ENCODE measurements at places on chromosomes 3 and 15.
A peak's percentile ranks its signal among the peaks of the same experiment; 100 is the strongest.

GRCh38 chr3:97917813-97918536, 54.3 kb downstream of the RIOX2 start:
- no peak for DNase-seq

DNA sequence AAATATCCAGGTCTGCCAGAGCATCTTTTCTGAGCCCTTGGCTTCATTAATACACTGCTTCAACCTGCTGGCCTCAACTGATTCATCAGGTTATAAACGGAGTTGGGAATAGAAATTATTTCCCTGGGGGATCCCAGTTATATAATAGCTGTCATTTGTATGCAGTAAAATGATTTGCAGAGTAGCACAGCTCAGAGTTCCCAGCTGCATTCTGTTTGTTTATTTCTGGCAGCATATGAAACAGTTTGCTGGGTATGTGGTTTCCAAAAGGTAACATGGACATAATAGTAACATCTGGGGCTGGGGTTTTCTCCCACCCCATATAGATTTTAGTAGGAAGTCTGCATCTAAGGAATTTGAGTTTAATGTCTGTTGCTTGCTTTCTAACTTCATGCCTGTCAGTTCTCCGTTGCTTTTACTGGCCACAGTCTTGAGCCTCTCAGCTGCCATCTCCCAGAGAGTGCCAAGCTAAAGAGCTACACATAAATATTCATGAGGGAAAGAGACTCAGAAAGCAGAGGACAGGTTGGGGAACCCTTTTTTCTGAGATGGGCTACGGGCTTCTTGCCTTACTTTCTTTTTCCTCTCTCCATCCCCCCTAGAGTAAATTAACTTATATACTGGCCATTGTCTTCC, 124.6 kb downstream of the TMEM108 start:
- DNase-seq = no peak

GRCh38 chr3:32296251-32297204, 58.0 kb downstream of the CMTM8 start:
- DNase-seq = peak; percentile 68

DNA sequence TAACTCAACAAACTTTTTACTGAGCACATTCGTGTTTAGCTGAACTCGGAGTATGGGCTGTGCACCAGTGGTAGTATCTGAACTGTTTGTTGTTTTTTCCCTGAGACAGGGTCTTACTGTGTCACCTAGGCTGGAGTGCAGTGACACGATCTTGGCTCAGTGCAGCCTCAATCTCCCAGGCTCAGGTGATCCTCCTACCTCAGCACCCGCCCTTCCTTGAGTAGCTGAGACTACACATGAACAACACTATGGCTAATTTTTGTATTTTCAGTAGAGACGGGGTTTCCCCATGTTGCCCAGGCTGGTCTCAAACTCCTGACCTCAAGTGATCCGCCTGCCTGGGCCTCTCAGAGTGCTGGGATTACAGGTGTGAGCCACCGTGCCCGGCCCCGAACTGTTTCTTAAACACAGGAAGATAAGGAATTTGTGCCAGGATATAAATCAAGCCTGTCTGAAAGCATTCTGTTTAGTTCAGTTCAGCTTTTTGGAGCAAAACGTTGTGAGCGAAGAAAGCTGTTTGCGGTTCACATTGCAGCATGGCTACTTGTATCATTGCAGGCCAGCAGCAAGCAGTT, 40.4 kb upstream of the SKOR1 start:
- DNase-seq = no peak

DNA sequence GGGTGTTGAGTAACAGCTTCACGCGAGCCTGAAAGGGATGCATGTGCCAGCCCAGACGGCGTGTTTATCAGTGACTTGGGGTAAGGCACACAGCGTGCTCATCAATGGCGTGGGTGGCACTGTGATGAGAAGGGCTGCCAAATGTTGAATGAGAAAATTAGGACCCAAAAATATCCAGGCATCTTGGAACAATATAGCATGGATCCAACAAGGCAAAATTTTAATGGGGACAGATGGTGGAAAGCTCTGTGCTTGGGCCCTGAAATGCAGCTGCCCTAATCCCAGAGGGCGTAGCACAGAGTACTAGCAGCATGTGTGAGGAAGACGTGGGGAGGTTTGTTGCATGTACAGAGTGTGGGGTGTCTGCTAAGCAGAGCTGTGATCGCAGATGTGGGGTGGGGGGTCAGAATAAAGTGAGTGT, 48.9 kb downstream of the SSUH2 start:
- no peak for DNase-seq

GRCh38 chr3:136667081-136667480, 85.1 kb downstream of the STAG1 start:
- no peak for DNase-seq

DNA sequence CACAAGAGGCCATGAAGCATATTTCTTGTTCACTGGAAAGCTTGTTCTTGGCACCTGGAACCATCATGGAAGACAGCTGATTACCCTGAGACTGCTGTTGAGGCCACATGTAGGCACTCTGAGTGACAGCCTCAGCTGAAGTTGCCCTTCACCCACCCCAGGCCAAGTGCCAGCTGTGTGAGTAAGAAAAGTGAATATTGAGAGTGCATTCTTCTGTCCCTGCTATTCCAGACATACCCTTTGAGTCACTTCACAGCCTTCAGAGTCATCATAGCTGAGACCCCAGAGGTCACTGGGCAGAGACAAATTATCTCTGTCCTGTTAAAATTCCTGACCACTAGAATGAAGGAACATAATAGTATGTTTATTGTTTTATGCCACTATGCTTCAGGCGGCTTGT, 79.6 kb downstream of the NFKBIZ start:
- DNase-seq = no peak

DNA sequence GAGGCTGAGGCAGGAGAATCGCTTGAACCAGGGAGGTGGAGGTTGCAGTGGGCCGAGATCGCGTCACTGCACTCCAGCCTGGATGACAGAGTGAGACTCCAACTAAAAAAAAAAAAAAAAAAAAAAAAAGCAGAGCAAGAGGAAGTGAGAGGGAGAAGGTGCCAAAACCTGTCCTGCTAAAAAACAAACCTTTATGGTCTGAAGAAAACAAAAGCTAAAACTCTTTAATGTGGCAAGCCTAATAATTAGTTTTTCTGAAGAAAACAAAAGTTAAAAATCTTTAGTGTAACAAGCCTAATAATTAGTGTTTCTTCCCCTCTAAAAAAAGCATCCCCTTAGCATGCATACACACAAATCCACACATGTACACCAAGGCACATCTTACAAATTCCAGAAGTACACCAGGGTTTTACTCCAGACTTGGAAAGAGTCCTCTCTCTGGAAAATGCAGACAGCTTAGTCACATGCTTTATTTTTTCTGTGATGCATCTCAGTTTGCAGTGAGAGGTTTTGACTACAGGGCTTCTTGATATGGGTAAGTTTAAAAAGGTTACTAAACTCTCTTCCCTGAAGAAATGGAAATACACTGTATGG, 65.9 kb downstream of the HACD2 start:
- DNase-seq = no peak

DNA sequence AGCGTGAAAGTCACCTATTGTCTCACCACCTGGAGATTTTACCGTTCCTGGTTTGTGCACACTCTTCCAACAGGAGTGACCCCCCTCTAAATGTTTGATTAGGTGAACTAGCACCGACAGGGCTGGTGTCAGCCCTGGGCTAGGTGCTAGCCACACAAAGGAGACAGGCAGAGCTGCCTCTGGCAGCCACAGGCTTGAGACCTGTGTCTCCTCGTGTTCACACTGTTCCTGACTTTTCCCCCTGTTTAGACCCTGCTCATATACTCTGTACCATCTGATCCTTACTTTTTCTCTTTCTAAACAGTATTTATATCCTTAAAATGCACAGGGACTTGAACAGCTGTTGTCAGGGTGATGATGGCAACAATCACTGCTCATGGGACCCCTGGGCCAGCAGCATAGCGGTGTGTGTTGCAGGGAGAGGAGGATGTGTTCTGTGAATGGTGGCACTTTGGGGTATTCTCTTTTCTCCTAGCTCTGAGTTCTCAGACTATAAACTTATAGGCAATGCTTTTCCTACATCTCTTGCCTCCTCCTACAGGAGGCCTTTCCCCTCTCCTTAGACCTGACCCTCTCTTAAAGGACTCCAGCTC, 5.5 kb downstream of the CD80 start:
- DNase-seq = no peak

- DNase-seq = no peak
These were observed 81.8 kb downstream of the MINAR1 start for GRCh38 chr15:79513940-79514339.

- no peak for DNase-seq
These were observed 241.5 kb downstream of the IGSF11 start for GRCh38 chr3:118793176-118793575.

GRCh38 chr15:86522721-86523120, 443.1 kb downstream of the AGBL1 start:
- DNase-seq = peak; percentile 42

DNA sequence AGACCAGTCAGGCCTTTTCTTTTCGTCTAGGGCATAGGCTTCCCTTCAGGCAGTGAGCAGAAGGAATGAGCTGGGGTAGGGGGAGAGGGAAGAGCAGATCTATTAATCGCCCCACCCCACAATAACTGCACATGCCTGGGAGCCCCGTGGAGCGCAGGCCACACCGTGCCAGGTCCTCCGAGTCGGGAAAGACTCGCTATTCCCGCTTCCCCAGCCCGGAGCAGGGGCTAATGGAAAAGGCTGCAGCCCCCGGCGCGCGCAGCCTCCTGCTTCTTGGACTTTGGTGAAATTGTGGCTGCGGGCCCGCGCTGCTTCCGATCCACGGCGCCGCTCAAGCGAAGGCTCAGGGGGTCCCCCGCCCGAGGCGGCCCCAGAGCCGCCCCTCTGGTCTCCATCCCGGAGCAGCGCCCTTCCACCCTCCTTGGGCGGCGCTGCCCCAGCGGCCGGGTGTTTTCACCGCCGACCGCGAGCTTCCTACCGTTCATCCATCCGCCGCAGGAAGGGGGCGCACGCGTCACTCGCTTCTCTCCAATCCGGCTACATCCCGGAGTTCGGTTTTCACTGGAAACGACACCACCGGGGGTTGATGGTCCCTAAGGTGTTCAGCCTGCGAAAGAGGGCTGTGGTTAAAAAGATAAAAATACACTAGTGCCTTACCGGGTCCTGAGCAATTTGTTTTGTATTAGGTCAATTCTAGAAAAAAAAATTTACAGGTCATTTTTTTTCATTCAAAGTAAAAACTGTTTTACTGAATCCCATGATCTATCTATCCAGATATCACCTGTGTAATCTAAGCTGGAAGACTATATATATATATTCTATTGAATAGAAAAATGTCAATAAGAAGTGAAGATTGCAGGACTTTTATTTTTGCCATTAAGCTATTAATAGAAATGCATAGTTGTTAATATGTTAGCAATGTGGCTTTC, 4.4 kb upstream of the SYNM start:
- peak; percentile 83 for DNase-seq

- no peak for DNase-seq
These were observed at the start of gene LRRC15 for GRCh38 chr3:194369522-194370279. Gene LRRC15 (minus strand): TSS chr3:194369743. CDS start chr3:194361043, 8,700 bp downstream.
